Osteocyte (in vitro differentiated cells): ENCODE measurements at places on chromosomes 2 and 18. TPM values are rescaled to one million over a fixed set of nuclear protein-coding genes. Genes with fewer than 3 reads are reported as not detected.
A peak's percentile ranks its signal among the peaks of the same experiment; 100 is the strongest.

GRCh38 chr2:31729442-31730092 lies 148.8 kb upstream of the SRD5A2 start:
- H3K4me1 ChIP-seq: no peaks in the 10 kb centered on the region
- no peak for DNase-seq
- no peak overlapping the region for H3K27ac ChIP-seq

DNA sequence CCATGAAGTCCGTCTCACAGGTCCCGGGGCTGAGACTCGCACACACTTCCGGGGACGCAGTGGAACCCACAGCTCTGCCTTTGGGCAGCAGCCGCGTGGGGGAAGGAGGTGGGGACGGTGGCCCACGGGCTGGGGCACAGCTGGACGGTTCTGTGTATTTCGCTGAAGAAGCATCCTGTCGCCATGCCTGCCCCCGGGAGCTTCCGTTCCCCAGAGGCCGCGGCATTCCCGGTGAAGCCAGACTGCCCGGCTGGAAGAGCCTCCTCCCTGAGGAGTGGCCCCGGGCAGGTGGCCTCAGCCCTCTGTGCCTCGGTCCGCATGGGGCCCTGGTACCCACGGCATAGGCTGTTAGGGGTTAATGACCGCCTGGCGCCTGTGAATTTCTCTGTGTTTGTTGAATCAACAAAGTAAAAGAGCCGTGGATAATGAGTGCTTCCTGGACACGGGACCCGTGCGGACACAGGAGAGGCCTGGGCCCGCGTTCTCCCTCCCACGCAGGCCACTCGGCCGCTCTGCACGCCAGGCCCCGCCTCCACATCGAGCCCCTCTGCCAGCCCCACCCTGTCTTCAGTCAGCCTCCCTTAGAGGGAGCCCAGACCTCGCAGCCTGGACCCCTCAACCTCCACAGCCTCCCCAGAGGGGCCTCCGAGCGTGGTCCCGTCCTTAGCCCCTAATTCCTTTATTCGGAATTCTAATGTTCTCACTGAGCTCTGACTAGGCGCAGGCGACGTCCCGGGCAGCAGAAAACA lies 51.0 kb downstream of the KCNG2 start:
- no peak overlapping the region for H3K27ac ChIP-seq
- no peak overlapping the region for H3K4me3 ChIP-seq
- H3K4me1 ChIP-seq: no peaks in the 10 kb centered on the region
- H3K27me3 ChIP-seq: peaks cover 3% of the 10 kb centered on the region
- H3K36me3 ChIP-seq: no peaks in the 10 kb centered on the region

DNA sequence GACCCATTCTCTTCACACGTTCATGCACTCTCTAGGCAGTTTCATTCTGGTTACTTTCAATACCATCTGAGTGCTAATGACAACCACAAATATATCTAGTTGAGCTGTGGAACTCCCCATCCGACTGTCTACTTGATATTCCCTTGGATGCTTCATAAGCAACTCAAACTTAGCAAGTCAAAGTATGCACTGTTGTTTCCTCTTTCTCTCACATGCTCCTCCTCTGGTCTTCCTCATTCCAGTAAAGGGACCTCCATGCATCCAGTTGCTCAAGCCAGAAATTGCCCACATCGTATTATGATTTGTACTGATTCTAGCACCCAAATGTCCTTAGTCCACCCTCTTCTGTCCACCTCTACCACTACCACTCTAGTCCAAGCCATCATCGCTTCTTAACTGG lies 22.3 kb downstream of the SEMA4F start:
- no peak for DNase-seq
- no peaks in the 10 kb centered on the region for H3K4me1 ChIP-seq
- no peak overlapping the region for H3K27ac ChIP-seq
- H3K4me3 ChIP-seq: no peak overlapping the region
- H3K36me3 ChIP-seq: peaks cover 24% of the 10 kb centered on the region

GRCh38 chr18:26429535-26430226 lies 118.7 kb downstream of the KCTD1 start:
- no peaks in the 10 kb centered on the region for H3K27me3 ChIP-seq
- H3K4me3 ChIP-seq: no peak overlapping the region
- peak; percentile 51 for DNase-seq
- H3K4me1 ChIP-seq: peaks cover 6% of the 10 kb centered on the region

Gene LRATD1
- not detected in 2 replicates for total RNA-seq

Gene ABHD1
- 0.48 TPM in 1 of 2 replicates, not detected in the other for total RNA-seq
